Nucleus accumbens (tissue), 56 donors: ENCODE measurements at places on chromosomes 1 and 21.

DNA sequence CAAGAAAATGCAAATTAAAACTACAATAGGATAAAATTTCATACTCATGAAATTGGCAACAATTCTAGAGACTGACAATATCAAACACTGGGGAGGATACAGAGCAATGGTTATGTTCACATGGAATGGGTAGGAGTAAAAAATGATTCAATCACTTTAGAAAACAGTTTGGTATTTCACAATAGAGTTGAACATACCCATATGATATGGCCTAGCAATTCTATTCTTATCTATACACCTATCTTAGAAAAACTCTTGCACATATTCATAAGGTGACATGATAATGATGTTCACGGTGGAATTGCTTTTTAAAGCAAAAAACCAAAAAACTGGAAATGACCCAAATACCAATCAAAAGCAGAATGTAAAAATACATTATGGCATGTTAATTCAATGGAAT lies 28.7 kb downstream of the PHC2 start:
- no peak for DNase-seq

- DNase-seq, result no peak
Measured at GRCh38 chr1:201228011-201228983, 37.7 kb downstream of the IGFN1 start.

GRCh38 chr1:91406773-91407389 lies 2.2 kb upstream of the HFM1 start:
- DNase-seq, result no peak

- DNase-seq, result no peak
Measured at GRCh38 chr1:201818971-201819750, 9.8 kb upstream of the IPO9 start.

GRCh38 chr1:64536836-64537490 lies 67.0 kb downstream of the CACHD1 start:
- no peak for DNase-seq

GRCh38 chr1:72524021-72524420 lies 241.7 kb upstream of the NEGR1 start:
- DNase-seq, result no peak

- DNase-seq, result no peak
Measured at GRCh38 chr21:36533468-36533848, 53.5 kb upstream of the CLDN14 start.

DNA sequence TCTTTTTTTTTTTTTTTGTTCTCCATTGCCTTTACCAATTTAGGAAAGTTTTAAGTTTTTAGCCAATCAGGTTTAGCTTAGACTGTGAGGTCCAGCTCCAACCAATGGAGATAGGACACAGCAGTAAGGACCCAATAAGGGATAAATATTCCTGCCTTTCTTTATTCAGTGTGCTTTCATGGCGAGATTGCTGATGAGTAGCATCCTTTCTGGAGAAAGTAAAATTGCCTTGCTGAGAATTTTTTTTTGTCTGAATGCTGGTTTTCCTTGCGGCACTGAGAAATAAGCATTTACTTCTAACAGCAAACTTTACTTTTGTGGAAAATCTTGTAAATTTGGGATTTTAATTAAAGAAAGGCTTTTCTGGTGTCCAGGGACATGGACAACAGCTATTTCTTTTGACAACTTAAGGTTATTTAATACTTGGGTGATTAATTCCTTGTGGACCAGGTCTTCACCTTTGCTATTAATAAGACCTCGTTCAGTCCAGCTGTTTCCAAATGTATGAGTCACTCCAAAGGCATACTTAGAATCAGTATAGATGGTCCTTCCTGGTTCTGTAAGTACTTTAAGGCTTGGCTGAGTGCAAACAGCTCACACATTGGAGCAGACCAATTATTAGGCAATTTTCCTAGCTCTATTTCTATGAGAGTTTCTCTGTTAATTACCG lies 54.1 kb downstream of the SERINC2 start:
- DNase-seq, result no peak

DNA sequence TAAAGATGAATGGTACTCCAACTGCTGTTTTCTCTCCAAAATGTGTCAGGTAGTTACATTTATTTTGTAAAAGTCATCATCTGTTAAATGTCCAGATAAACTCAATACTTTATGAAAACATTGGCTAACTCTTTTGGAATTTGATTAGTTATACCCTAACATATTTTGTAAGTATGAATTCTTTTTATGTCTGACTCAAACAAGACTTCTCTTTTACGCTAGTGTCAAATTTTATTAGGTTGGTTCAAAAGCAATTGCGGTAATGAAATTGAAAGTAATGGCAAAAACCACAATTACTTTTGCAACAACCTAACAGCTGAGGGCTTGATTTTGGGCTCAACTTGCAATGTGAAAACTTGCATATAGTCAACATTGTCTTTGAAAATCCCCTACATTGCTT lies 41.0 kb upstream of the USP25 start:
- DNase-seq, result no peak

DNA sequence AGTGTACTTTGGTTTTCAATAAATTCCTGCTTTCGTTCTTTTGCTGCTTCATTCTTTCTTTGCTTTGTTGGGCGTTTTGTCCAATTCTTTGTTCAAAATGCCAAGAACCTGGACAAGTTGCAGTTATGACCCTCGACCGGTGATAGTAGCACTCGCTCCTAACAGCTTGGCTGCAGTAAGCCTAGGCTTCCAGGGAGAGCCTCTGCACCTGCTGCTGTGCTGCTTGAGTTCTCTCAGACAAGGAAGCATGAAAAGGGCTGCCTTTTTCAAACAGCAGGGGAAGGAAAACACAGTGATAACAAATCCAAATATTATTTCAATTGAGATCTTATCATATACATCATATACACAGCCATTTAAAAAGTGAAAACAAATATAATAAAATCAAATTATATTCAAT lies 12.8 kb upstream of the RIPK4 start:
- DNase-seq, result no peak

DNA sequence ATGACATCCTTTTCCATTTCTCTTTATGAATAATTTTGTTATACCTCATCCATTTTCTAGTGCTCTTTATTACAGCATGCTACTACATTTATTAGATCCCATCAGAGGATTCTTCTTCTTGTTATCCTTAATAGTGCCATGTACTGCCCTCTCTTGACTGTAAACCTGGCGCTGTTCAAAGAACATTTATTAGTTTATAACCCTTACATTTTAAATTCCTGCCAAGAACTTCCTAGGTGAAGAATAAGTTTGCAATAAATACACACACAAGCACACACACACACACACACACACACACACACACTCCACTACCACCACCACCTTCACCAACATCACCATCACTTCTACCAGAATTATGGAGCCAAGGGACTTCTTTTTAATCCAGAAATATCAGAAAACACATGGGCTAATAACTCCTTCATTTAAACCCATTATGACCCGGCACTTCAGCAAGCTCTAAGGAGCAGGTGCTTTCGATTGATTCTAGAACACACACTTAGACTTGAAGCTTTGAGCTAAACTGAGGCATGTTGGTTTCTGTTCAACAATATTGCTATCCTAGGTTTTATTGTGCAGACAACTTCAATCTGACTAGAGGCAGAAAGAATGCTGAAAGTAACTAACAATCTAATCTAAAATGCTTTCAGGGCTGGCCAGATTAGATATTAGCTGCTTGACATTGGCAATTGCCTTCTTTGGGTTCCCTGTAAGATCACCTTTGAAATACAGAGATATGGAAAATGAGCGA lies 556.8 kb downstream of the LMO4 start:
- DNase-seq, result no peak

- no peak for DNase-seq
Measured at GRCh38 chr1:234503193-234504050, 24.4 kb upstream of the TARBP1 start.

DNA sequence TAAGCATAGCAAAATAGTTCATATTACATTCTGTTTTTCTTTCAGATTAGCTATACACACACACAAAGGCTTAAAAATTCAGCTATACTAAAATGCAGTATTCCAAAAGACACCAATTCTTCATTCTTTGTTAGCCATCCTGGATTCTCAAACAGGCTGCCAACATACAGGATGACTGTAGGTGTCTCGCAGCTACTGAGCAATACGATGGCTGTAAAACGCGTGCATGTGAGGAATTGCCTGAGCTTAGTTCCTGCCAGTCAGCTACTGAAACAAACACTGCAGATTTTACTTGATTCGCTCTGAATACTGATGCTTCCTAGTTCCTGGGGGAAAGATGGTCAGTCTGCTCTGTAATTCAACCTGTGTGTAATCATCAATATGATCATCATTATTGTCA lies 24.7 kb upstream of the HMGN1 start:
- DNase-seq, result peak; percentile 10

- no peak for DNase-seq
Measured at GRCh38 chr1:116764466-116764898, 10.3 kb downstream of the CD2 start.

DNA sequence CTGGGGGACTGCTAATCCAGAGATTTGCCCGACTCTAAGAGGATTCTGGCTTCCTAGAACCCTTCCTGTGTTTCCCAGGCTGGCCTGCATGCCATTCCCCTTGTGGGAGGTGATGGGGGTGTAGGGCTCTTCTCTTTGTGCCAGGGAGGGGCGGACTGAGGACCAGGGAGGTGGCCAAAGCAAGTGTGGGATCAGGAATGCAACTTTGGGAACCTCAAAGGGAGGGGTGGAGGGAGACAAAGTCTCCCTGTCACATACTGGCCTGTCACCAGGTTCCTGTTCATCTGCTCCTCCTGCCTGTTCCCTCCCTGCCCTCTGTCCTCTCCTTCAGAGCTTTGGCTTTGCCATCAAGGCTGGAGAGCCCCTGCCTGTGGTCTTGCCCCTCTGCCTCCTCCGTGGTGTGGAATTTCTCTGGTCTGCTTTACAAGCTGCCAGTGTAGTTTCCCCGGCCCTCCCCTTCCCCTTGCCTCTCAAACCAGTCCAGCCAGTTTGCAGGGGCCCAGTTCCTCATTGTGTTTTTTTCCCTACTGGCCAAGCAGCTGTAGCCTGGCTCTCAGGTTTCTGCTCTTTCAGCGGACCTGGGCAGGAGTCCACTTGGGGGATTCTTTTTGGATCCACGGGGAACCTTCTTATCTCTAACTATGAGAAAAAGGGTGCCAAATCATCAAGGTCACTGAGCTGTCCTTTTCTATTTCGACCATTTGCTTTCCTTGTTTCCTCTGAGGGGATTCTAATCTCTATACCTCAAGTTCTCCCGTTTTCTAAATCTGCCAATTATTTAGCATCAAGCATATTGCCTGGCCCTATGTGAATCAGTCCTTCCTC lies 1.8 kb downstream of the CGN start:
- DNase-seq, result no peak

DNA sequence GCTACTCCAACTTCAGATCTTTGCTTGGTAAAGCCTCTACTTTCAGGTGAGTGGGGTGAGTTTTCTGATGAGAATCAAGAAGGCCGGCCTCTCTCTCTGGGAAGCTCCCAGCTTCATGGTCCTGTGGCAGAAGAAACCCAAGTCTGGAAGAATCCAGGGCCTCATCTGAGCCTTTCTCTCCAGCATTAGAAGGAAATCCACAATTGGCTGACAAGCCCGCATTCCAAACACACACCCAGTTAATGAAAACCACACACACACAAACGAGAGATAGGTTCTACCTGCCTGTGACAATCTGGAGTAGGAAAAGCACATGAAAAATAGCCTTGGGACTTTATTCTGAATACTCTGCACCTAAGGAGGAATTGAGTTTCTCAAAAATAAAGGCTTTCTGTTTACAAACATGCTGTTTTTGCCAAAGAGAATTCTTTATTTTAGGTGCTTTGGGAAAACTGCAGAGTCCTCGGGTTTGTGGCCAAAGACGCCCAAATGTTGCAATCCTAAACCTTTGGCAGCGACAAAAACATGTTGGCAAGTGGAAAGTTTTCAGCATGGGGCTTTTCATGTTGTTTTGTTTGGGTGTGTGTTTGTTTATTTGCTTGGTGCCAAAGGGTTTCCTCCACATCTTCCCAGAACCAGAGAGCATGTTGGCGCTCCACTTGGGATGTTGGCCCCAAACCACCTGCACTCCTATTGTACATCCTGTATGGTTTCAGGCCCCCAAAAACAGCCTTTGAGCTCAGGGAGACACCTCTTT lies 216.2 kb downstream of the SETD4 start:
- no peak for DNase-seq

- no peak for DNase-seq
Measured at GRCh38 chr1:107434361-107434693, 293.5 kb downstream of the NTNG1 start.

DNA sequence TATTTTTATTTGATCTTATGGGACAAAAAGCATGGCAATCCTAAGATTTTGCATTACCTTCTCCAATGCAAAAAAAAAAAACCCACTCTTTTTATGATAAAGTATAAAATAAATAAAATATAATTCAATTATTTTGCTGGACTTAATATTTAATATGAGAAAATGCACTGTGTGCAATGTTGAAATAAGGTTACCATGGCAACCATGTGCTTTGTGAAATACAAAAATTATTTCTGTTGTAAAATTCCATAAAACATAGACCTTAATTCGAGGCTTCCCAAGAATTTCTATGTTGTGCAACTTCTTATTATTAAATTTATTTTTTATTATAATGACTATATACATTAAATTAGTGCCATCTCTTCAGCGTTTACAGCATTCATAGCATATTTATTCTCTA lies 989.5 kb downstream of the MRPL39 start:
- DNase-seq, result no peak

GRCh38 chr1:1250786-1251284 lies 4.3 kb upstream of the C1QTNF12 start:
- DNase-seq, result no peak

DNA sequence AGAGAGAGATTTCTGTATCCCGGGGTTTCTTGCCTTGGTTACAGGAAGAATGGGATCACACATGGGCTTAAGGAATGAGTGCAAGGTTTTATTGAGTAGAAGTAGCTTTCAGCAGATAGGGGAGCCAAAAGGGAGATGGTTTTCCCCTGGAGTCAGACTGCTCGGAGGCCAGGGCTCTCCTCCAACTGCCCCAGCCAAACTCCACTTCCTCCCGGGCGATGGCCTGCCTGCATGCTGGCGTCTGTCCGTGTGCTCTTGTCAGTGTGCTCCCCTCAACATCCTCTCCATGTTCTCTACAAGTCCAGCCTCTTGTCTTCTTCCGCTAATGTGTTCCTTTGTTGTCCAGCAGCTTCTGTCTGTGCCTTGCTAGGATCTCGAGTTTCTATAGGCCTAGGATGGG lies 421.3 kb upstream of the ADGRL2 start:
- DNase-seq, result no peak

DNA sequence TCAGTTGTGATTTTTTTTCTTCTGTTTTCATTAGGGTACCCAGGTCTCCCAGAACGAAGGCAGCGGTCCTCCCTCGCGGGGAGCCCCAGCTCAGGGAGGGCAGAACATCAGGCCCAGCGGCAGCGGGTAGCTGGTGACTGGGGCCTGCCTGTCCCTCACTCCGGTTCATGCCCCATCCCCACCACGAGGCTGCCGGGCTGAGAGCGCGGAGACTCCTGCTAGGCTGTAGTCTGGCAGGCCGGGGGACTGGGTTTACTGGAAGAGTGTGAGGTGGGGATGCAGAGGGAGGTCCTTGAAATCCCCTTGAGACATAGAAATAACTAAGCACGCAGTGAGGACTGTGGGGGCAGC lies 10.5 kb downstream of the BRINP2 start:
- DNase-seq, result no peak

DNA sequence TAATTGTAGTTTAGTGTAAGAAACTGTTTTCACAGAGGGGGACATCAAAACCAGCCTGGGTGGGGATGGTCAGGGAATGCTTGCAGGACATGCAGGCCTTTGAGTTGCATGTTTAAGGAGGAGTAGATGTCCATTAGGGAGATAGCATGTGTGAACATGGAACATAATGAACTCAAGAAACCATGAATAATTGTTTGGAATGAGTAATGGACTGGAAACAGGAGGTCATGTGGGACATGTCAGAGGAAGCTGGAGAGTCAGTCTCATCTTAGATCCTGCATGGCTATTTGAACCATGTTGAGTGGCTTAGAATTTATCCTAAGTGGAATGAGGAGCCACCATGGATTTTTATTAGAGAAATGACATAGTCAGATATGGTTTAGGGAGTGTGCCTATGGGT lies 86.4 kb downstream of the RPE65 start:
- no peak for DNase-seq
